ENCODE measurements at places on chromosomes 1 and 21.

DNA sequence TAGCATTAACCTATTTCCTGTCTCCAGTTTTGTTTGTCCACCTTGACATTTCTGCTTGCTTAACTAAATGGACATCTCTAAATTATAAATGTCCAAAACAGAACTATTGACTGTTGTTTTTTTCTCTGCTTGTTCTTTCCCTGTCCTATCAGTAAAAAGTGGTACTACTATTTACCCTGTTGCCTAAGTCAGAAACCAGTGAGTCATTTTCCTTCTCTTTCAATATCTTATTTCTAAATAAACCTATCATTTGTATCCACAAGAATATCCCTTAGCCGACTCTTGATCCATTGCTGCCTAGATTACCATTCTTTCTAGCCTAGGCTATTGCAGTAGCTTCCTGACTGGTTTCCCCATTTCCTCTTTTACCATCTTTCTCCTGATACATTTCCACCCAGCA lies 22.5 kb downstream of the MIER1 start:
- DNase-seq = no peak

DNA sequence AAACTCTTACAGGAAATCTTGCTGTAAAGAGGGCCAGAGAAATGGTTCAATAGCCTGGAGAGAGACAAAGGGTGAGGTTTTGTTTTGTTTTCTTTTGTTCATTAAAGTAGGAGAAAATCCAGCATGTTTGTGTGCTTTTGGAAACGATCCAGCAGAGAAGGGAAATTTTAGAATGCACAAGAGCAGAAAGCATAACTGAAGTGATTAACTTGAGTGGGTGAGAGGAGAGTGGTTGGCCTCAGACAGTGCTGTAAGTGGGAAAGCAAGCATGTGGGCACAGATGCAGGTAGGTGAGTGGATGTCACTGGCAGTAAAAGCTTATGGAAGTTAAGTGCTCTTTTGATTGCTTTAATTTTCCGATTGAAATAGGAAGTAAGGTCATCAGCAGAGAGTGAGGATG lies 50.2 kb downstream of the EEIG2 start:
- no peak for DNase-seq

DNA sequence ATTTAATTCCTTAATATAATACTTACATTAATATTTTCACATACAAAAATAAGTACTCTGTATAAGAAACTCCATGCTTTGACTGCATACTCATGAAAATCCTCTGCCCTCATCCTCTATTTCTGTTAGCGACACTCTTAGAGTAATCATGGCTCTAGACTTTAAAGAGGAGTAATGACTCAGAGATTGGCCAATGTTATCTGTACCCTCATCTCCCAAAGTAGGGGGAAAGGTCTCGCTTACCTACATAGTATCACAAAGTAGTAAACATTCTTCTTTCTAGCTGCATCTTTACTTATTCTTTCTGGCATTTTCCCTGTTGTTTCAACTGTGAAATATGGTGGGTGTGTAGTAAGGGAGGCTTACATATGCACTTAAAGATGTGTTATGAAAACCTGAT lies 29.8 kb upstream of the SPAG17 start:
- DNase-seq = no peak

DNA sequence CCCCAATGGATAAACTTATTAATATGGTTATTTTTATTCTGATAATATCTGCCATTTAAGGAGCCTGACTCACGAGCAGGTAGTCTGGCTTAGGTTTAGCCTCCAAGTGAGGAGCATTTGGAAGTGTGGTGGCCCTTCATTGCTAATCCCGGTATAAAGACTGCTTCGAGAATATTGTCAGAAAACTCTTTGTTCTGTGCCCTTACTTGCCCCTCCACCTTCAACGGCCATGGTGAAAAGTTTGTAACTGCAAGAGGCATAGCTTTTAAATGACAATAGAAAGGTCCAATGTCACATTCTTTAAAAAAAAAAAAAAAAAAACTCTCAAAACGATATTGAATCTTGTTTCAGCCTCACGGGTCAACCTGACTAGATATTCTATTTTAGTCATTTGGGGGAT lies 157.4 kb upstream of the PROX1 start:
- no peak for DNase-seq

DNA sequence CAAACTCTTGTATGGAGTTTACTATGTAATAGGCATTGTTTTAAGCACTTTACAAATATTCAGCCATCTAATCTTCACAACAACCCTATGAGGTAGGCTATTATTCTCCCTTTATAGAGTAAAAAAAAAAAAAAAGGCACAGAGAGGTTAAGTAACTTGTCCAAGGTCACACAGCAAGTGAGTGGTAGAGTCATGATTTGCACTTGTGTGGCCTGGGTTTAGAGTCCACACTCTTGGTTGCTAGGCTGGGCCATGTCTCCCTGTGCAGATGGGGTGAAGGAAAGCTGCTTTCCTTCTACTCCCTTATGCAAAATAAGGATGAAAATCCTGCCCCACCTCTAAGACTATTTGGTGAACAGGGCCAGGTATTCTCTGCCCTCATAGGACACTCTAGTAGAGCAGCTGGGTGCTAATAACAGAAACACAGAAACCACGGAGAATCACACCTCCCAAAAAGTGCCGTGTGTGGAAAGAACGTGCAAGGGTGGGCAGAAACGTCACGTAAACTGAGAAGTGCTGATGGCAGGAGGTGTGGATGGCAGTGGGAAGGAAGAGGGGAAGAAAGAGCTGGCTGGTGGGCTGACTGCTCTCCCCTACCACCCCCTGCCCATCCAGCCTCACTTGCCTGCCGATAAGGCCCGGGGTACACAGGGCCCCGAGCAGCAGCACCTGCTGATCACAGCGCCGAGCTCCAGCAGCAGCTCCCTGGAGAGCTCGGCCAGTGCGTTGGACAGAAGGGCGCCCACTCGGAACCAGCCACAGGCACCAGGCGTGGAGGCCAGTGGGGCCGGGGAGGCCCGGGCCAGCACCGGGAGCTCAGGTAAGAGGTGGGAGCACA lies 28.3 kb upstream of the VPS13D start:
- DNase-seq = no peak

GRCh38 chr1:221093903-221094791 lies 214.9 kb downstream of the HLX start:
- no peak for DNase-seq

DNA sequence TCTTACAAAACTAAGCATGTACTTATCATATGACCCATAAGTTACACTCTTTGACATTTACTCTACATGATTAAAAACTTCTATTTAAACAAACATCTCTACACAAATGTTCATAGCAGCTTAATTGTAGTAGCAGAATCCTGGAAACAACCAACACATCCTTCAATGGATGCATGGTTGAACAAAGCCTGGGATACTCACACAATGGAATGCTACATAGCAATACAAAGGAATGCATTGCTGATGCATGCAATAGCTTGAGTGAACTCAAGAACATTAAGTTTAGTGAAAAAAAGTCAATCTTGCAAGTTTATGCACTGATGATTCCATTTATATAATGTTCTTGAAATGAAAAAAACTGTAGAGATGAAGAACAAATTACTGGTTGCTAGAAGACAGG lies 686.9 kb downstream of the LRRIQ3 start:
- DNase-seq = no peak

DNA sequence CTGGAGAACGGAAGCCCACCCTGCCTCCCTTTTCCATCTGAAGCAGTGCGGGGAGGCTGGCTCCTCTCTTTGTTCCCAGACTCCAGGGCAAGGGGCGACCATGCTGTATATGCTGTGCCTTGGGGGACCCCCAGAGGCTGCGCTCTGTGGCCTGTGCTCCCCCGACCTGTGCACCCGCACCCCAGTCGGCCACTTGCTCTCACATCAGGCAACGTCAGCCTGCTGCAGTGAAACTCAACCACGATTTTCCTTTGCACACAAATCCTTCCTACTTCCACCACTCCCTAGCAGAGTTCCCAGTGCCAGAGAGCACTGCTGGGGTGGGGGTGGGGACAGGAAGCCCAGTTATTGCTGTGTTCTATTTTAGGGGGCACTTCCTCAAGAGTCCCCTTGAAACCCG lies 52.5 kb downstream of the SIM2 start:
- DNase-seq = no peak

- DNase-seq = no peak
These were observed 1.9 kb upstream of the HSPB7 start for GRCh38 chr1:16019644-16020277.

DNA sequence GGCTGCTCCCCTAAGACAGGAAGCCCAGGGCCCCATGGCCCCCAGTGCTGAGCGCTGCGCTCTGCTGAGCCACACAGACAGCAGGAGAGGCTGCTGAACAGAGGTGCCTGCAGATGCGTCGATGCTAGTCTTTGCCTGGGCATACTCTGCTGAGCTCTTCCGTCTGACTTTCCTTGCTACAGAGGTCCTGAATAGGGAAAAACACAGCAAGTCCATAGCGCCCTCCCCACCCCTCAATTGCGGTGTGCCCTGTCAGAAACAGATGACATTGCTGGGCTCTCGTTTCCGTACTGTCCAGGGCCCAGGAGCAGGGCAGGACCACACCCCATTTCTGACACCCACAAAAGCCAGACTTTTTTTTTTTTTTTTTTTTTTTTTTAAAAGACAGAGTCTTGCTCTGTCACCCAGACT lies 252.5 kb downstream of the SDCCAG8 start:
- no peak for DNase-seq
